ENCODE measurements at places on chromosomes 7 and 10.

DNA sequence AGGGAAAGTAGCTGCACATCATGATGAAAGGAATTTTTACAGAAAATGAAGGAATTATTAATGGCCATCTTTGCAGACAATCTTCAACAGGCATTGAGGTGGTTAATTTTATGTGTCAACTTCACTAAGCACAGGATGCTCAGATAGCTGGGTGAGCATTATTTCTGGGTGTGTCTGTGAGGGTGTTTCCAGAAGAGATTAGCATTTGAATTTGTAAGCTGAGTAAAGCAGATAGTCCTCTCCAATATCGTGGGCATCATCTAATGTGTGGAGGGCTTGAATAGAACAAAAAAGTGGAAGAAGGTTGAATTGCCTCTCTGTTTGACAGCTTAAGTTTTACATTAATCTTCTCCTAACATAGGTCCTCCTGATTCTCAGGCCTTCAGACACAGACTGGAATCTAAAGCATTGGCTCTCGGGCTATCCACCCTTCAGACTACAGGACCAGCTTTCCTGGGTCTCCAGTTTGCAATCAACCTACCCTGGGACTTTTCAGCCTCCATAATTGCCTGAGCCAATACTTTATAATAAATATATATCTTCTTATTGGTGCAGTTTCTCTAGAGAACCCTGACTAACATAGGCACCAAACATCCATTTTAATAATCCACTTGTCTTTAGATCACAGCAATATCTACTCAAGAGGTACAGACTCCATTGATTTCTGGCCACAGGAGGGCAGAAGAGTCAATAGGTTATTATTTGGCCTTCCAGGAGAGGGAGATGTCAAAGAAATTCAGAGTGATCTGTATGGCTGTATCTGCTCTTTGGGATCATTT is 10.5 kb upstream of the CRPPA start:
- DNase-seq: no peak

DNA sequence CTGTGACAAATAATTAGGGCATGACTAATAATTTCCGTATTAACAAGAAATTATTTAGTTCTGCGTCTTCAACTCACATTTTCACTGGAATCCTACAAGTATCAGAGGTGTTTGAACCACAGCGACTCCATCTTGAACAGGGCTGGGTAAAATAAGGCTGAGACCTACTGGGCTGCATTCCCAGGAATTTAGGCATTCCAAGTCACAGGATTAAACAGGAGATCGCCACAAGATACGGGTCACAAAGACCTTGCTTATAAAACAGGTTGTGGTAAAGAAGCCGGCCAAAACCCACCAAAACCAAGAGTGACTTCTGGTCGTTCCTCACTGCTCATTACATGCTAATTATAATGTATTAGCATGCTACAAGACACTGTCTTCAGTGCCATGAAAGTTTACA is 14.9 kb upstream of the LANCL2 start:
- no peak for DNase-seq

DNA sequence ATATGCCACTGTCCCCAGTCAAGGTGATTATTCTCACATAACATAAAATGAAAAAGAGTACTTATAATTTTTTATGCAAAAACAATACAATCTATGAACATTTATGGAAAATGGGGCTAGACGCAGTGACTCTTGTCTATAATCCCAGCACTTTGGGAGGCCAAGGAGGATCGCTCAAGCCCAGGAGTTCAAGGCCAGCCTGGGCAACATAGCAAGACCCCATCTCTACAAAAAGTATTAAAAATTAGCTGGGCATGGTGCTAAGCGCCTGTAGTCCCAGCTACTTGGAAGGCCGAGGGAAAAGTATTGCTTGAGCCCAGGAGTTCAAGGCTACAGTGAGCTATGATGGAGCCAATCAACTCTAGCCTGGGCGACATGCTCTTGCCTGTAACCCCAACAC is 14.5 kb upstream of the ANAPC16 start:
- no peak for DNase-seq

- no peak for DNase-seq
Observed at GRCh38 chr10:78147202-78147601, 113.5 kb downstream of the RPS24 start.

DNA sequence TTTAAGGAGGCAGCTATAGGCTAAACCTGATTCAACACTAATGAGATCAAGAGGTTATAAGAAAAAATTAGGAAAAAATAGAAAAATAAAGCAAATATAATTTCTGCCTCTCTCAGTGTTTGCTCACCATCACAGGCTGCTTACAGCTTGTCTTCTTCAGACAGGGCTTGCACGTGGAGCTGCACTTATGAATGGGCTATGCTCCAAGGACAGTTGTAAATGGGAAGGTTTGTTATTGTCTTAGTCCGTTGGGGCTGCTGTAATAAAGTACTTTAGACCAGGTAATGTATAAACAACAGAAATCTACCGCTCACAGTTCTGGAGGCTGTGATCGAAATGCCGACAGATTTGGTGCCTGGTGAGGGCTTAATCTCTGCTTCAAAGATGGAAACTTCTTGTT is 219.8 kb downstream of the NEBL start:
- DNase-seq: no peak

- DNase-seq: no peak
Observed at GRCh38 chr10:86632009-86632800, 22.1 kb upstream of the OPN4 start.

DNA sequence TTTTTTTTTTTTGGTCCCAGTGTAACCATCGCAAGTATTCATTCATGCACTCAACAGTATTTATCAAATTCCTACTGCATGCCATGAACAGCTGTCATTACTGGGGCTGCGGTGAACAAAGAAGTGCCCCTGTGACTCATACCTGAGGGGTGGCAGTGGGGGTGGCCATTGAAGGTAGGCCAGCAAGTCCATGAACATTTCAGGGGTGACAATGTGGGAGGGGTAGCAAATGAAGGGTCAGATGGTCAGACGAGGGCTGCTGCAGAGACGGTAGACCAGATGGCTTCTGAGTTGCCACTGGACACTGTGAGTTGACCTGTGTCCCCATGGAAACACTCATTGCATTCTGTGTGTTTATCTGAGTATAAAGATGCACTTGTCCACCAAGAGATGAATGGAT is 92.5 kb upstream of the PITRM1 start:
- no peak for DNase-seq

GRCh38 chr10:16271571-16271970 is 165.2 kb upstream of the PTER start:
- DNase-seq: no peak

- DNase-seq: no peak
Observed at GRCh38 chr7:33243319-33243881, 114.0 kb downstream of the BBS9 start.

DNA sequence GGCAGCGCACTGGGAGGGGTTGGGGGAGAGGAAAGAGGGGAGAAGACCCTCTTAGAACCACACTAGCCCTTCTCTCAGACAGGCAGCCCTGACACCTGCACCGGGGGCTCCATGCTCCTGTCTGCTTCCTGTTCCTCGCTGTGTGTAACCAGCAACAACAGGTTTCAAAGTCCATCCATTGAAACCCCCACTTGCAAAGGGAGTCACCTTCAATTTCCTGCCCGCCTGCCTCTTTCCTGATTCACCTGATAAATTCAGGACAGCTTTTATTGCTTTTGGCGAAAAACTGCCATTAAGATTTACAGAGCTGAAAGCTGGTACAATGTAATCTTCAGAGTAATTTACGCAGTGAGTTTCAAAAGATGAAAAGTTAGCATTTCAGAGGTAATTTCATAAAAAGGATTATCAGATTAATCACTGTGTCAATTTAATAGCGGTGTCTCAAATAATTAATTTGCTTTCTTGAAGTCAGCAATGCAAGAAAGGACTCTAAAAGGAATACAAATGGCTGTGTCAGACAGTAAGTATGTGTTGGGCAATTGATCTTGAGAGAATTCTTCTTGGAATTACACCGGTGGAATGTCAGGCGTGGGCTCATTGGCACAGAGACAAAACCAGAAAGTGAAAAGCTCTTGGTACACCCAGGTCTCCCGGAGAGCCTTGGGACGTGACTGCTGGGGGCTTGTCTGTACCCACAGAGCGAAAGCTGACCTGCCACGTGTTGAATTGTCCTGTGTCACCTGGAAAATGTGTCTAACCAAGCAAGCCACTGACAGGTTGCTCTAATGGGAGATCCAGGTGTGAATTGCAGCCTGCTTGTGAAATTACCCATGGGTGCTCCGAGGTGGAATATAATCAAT is 60.7 kb downstream of the TMEM209 start:
- DNase-seq: no peak

DNA sequence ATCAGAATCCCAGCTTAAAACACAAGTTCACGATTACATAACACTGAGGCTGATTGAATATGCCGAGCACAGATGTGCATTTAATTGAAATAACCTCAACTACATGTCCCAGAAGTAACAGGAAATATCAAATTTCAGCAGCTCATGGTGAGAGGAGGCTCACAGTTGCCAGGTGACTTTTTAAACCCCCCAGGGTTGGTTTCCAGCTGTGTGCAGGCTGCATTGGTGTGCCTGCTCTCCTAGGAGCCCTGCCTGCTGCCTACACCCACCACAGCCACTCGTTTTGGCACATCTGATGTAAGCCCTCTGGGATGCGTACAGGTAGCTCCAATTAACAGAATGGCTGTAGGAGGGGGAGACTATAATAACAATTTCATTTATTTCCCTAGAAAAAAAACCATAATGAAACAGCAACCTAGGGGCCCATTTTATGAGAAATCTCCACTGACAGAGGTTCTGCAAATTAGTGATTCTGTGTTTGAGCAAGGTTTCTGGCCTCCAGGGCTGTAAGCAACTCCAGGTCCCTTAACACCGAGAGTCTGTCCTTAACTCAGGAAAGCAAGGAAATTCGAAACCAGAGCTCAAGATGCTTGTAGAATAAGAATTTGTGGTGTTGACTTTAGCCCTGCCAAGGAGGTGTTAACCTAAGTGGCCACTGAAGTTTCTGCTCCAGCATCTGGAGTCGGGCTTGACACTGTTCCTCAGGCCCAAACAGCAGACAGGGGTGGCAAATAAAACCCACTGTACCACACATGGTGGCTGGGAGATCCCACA is 161.9 kb downstream of the BMPER start:
- DNase-seq: no peak

Data from stimulated activated CD4-positive, alpha-beta T cell treated with anti-CD3 and anti-CD28 coated beads, Interleukin-4, amount 100 ng/mL, for 24 hours (primary cell).